CD4-positive, alpha-beta T cell treated with Interleukin-2 at 100 ng/mL for 4 hours (primary cell): ENCODE measurements at places on chromosomes 16 and 17.

DNA sequence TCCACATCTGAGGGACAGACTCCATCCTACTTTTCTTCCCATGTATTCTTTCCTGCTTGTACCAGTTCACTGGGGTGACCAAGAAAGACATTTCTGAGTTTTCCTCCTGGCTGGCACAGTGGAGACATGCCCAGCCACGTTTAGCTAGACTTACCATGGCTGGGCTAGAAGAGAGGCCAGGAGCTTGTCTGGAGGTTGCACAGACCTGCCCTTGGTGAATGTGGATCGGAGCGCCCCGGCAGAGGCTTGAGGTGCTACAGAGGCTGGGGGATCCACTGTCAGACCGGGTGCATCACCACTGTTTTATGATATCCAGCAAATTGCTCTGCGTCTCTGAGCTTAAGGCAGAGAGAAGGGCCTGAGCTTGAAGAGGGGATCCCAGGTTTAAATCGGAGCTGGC lies 3.5 kb downstream of the IL4R start:
- no peak for DNase-seq

DNA sequence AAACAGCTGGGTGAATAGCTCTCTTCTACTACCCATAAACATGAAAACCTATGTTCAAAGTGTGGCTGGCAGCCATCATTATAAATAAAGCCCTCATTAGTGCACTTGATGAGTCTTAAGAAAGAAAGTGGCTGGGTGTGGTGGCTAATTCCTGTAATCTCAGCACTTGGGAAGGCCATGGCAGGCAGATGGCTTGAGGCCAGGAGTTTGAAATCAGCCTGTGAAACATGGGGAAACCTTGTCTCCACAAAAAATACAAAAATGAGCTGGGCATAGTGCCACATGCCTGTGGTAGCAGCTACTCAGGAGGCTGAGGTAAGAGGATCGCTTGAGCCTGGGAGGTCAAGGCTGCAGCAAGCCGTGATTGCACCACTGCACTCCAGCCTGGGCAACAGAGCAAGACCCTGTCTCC lies 28.3 kb upstream of the APPBP2 start:
- no peak for DNase-seq

DNA sequence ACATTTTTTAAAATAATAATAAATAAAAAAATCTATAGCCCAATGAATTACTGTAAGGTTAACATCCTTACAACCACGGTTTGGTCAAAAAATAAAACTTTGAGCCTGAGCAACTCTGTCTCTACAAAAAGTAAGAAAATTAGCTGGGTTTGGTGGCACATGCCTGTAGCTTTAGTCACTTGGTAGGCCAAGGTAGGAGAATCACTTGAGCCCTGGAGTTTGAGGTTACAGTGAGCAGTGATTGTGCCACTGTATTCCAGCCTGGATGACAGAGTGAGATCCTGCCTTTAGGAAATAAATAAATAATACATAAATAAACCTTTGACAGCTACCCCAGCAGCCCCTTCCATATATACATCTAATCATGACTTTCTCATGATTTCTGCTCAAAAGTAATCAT lies 26.9 kb upstream of the PHAF1 start:
- no peak for DNase-seq

DNA sequence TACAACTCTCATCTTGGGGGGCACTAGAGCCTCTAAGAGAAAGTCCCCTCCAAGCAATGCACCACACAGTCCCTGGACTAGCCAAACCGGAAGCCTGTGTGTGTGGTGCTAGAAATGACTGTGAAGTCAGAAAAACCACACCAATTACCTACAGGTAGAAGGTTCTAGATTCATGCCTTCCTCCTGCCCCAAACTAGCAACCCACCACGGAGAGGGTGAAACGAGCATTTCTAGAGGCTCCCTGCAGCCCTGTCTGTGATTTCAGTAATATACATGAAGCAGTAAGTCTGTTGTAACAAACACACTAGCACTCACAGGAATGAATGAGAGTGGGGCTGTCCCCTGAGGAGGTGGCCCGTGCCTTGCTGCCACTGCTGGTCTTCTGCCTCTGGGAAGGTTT lies 13.6 kb downstream of the ZFHX3 start:
- no peak for DNase-seq
